ENCODE measurements at places on chromosomes 4 and X.

- DNase-seq: no peak
These were observed 10.2 kb downstream of the DCUN1D4 start for GRCh38 chr4:51853027-51853682.

DNA sequence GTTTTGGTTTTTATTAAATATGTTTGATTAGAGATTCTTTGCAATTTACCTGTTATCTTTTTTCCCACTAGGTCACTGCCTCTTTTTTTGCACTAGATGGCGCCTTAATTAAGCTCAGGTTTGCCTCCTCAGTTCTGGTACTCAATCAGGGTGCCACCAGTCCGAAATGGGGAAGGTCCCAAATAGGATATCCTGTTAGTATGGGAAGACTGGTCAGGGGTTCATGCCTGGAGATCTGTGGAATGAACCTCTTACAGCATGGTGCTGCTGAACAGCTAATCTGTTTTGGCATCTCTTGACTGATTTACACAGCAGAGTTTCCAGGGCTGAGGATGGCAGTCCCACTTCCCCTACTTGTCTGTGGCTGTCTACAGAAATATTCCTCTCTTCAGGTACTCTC is 24.2 kb upstream of the VSIG1 start:
- DNase-seq: no peak

GRCh38 chrX:153643431-153644351 is 3.3 kb upstream of the DUSP9 start:
- no peak for DNase-seq

DNA sequence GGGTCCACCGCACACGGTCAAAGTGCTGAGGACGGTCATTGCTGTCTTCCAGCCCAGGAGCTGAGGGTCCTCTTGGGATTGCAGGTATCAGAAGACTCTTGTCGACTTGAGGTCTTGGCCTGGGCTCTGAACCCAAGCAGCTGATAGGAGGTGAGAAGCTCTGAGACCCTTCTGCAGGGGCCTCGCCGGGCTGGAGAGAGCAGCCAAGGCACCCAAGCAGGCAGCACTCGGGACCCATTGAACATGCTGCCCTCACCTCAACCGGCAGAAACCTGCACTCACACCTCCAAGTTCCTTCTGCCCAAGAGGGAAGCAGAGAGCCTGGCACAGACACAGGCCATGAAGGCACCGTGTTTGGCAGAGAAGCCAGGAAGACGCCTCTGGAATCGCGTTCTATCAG is 34.1 kb downstream of the PDHA1 start:
- no peak for DNase-seq

DNA sequence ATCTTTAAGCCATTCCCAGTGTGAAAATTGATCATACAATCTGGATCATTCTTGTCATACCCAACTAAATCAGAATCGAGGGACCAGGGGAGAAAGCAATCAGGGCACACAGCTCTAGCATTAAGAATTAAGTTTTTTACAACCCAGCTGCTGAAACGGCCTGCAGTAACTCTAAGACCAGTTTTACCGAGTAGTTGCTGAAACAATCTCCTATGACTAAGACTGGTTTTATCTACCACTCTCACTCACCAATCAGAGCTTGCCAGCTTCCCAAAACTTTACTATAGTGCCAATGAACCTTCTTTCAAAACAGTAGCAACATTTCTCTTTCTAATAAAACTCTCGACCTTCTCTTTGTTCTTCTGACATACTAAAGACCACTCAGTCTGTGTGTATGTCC is 2.8 kb upstream of the SAP30 start:
- DNase-seq: no peak

- no peak for DNase-seq
These were observed 9.2 kb upstream of the MAML3 start for GRCh38 chr4:140163029-140163810.

- no peak for DNase-seq
These were observed 586.6 kb downstream of the RAPGEF2 start for GRCh38 chr4:159689526-159689925.

GRCh38 chrX:96002431-96002830 is 682.2 kb upstream of the DIAPH2 start:
- DNase-seq: no peak

- DNase-seq: no peak
These were observed 413.4 kb downstream of the PACRGL start for GRCh38 chr4:21113496-21114223.

DNA sequence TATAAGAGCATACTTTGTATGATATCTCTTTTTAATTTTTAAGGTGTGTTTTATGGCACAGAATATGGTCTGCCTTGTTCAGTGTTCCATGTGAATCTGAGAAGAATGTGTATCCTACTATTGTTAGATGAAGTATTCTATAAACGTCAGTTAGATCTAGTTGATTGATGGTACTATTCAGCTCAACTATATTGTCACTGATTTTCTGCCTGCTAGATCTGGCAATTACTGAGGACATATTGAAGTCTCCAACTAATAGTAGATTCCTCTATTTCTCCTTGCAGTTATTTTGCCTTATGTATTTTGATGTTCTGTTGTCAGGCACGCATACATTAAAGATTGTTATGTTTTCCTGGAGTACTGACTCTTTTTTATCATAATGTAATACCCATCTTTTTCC is 39.8 kb downstream of the AWAT2 start:
- no peak for DNase-seq

DNA sequence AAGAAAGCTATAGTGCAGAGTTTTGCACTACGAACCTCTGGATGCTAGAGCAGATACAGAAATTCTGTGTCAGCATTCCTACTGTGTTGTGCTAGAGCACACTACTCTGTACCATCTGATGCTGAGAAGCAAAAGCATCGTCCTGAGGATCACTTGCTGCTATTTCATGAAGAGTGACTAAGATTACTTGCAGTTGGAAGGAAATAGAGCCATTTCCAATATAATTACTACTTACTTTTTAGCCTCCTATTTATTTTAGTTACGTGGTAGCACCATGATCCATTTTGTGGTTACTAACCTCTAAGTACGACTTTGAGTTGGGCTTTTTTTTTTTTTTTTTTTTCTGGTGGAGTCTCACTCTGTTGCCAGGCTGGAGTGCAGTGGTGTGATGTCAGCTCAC is 226.7 kb downstream of the PALLD start:
- no peak for DNase-seq

DNA sequence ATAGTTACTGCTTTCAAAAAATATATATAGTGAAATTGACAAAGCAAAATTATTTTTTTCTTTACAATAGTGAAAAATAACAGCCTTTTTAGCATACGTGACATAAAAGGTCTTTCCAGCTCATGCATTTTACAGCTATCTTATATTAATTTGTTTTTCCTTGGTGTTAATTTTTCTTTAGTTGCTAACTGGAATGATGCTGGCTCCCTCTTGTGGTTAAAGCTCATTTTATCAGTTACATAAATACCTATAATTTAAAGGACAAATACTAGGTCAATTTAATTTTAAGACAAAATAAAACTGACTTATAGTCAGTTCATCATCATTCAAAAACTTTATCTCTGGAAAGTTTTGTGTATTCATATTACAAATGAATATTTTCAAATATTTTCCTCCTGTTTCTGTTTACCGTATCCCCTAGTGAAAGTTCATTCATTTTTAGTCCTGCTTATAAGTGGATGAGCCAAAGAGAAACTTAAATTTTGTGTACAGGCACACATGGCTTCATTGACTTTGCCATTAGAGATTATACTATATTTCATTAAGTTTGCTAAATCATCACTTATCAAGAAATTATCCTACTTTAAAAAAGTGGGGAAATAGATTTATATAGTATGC is 9.9 kb upstream of the ANAPC4 start:
- DNase-seq: no peak

- no peak for DNase-seq
These were observed 94.6 kb downstream of the ANK2 start for GRCh38 chr4:113144091-113144490.

DNA sequence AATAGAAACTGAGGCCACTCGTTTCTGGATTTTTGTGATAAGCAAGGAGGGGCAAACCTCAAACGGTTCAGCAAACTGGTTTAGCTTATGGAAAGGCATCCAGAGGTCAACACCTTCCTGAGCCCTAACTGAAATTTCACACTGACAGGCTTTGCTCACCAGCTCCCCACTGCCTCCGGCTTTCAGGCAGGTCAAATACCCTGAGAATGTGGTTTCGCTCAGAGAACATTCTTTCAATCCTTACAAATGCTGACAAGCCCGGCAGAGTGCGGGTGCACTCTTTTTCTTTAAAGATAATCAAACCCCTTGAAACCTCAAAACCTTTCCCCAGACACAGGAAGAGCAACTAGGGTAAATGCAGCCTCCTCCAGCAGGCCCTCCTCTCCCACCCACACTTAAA is 41.5 kb downstream of the CD40LG start:
- no peak for DNase-seq

DNA sequence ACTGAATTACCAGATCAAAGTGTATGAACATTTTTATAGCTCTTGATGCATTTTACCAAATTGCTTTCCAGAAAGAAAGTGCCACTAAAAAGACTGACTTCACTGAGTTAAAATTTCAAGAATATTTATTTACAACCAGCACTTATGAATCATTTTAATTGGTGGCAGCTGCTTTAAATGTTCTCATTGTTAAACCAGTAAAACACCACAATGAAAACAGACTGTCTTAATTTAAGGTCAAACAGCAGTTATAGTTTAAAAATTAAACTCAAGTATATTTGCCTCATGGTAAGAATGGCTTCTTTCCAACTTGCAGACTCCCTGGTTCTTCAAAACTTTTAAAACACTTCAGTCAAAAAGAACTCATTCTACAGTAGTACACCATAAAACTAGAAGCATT is 36.9 kb downstream of the AMMECR1 start:
- no peak for DNase-seq

DNA sequence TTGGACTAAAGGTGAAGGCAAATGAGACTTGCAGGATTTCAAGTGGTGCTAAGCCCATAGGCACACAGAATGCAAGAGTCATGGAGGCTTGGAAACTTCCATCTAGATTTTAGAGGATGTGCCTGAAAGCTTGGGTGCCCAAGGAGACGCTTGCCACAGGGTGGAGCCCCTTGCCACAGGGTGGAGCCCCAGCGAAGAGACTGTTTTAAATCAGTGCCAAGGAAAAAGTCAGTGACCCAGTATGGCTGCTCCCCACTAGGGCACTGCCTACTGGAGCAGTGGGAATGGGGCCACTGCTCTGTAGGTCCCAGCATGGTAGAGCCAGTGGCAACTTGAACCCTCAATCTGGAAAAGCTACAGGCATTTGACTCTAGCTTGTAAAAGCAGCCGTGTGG is 794.2 kb upstream of the LCORL start:
- no peak for DNase-seq

DNA sequence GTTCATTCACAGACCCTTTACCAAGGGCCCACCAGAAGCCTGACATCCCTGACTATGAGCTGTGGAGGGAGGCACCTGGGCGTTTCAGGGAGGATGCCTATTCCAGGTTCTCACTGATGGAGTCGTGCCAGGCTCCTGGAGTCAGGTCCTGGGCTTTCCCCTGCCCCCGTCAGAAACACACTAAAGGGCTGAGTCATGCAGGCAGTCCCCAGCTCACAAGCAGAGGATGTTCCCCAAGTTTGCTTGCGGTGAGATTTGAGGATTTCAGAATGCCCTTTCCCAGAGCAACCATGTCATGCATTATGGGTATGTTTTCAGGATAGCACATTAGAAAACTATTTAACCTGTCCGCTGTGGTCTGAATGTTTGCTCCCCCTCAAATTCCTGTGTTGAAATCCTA is 45.2 kb downstream of the FHDC1 start:
- DNase-seq: no peak

DNA sequence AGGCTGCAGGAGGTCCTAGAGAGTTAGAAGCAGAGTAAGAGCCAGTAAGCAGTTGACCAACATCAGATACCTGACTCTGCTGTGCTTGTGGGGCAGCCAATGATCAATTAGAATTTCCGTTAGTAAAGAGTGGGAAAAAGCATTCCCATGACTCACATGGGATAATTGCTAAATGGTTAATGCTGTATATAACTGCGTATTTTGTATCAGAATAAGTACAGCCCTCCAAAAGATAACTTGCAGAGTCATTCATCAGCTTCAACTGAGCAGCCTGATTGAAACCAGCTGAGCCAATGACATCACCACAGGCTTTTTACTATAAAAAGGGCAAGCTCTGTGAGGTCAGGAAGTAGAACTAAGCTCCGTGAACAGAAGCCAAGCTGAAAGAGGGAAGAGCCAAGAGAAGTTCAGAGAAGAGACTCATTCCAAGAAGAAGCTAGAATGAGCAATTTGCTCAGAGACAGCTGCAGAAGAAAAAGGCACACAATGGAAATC is 67.9 kb downstream of the PPP3CA start:
- DNase-seq: peak; percentile 20

- no peak for DNase-seq
These were observed 241.8 kb upstream of the SMIM31 start for GRCh38 chr4:164512124-164512523.

DNA sequence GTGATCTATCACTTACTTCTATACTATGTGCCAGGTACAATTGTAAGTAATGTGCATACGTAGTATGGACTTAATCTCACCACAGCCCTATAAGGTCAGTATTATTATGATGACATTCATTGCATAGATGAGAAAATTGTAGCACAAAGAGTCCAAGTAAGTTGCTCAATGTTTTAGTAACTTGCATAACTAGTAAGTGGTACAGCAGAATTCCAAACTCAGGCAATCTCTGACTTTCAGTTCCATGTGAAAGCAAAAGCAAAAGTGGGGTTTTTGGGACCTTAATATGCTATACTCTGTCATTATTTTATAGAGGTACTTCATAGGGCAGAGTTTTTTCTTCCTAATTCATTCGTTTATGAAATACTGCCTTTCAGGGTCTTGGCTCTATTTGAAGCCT is 188.8 kb upstream of the VEGFC start:
- DNase-seq: no peak

DNA sequence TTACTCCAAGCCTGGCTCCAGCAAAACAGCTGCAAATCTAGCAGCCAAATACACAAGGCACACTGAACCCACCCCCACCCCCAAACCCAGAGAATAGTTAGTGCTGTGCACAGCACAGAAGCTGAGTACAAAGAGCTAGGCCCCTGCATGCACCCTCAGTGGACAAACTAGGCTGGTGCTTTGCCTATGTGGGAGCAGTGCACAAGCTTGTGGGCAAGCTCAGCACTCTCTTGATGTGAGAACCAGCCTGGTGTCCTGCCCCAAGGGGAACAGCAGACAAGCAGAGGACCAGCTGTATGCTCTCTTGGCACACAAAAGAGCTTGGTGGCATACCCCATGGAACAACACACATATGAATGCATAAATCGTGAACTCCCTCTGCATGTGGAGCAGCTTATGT is 81.7 kb downstream of the FAAH2 start:
- no peak for DNase-seq

GRCh38 chr4:182291597-182292270 is 48.5 kb downstream of the TENM3 start:
- no peak for DNase-seq

All from CD4-positive, alpha-beta T cell treated with Interferon gamma for 1 hour (primary cell).